ENCODE measurements at places on chromosomes 3 and 15.

DNA sequence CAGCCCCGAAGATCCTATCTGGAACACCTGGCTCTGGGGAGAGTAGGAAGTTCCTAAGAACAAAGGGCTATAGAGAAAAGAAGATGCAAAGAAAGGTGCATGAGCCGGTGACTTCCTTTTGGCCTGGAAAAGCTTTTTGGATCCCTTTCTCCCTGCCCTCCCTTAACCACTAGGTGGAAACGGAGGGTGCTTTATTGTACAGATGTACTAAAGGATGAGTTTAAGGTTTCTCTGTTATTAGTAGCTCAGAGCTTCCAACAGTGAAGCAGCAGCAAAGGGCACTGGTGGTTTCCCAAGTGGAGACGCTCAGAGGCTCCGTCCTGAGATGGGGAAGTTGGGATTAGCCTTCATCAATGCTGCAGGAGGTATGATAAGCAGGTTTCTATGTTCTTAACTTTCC lies 5.9 kb upstream of the ADGRG7 start:
- no peak for DNase-seq

- DNase-seq, result no peak
Measured at GRCh38 chr3:184058029-184058428, 5.2 kb downstream of the HTR3C start.

GRCh38 chr15:81911022-81911971 lies 134.5 kb downstream of the MEX3B start:
- no peak for DNase-seq

DNA sequence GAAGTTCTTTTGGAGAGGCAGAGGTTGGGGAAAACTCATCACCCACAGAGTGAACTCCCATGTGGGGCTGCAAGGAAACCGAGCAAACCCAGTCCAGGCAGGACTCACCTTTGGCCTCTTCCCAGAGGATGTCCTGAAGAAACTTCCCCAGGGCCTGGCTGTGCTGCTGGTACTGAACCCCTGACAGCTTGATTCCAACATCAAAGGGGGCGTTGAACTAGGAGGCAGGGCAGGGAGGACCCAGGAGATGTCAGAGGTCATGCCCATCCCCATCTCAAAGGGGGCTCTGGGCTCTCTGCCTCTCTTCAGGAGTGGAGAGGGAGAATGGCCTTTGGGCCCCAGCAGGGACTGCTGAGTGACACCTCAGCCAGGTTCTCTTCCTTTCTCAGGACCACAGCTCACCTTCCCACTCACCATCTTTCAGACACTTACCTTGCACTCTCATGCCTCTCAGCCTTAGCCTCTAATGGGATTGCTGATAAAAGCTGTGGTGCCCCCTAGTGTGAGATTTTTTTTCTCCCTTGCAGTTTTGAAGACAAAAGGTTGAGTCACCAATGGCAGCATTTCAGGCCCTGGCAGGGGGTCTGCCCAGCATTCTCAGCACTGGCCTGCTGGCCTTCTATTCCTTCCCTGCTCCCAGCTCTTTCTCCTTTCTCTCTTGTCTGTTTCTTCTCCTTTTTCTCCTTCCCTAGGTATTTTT lies 6.0 kb downstream of the GHRL start:
- no peak for DNase-seq

DNA sequence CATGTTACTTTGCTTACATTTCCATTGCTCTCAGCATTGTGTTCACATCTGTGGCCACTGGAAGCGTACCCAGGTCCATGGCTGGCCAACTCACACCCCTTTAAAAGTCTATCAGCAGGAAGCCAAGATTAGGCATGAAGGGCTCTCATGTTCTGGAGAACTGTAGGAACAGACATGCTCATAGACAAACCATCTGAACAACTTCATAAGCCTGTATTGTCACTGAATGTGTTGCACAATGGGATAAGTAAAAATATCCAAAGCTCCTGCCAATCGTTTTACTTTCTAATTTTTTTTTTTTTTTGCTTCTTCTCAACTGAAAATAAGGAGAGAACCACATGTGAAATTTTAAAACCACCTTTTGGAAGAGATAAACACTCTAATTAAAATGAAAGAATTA lies 6.4 kb downstream of the RPLP1 start:
- DNase-seq, result no peak

DNA sequence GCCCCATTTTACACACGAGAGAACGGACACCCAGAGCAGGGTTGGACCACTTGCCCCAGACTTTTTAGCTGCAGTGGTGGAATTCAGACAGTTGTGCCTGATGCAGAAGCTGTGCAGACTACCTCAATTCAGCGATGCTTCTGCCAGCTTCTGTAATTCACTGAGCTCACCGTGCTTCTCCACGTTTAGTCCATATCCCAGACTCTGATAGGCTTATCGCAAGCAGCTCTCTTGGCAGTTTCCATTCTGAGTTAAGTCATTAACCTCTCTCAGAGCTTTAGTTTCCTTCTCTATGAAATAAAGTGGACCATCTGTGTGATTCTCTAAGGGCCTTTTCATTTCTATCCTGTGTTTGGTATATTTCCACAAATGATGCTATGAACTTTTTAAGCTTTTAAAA lies 37.1 kb downstream of the ABHD17C start:
- DNase-seq, result no peak

- DNase-seq, result no peak
Measured at GRCh38 chr15:98174286-98174685, 213.8 kb downstream of the ARRDC4 start.

GRCh38 chr3:193865339-193865738 lies 270.6 kb upstream of the HES1 start:
- no peak for DNase-seq

DNA sequence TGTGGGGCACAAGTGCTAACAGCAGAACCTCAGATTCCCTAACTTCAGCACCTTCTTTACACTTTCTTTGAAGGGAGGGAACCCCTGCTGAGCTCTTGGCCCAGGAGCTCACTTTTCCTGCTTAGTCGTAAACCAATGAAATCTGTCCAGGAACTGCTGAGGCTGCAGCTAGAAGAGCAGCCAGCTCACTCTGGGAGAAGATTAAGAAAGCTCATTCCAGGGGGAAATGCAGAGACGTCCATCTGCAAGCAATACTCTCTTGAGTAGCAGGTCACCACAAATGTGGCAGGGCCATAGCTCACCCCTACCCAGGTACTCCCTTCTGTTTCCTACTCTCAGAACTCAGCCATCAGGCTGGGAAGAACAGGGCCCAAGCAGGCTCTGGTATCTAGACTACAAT lies 103.3 kb downstream of the WDR76 start:
- no peak for DNase-seq

GRCh38 chr3:66502245-66502874 lies 1.5 kb upstream of the LRIG1 start:
- no peak for DNase-seq

- DNase-seq, result no peak
Measured at GRCh38 chr15:93029836-93030429, 59.1 kb downstream of the RGMA start.

- peak; percentile 67 for DNase-seq
Measured at GRCh38 chr3:32391643-32392535, at the start of gene CMTM7. TSS of gene CMTM7 (plus strand) at chr3:32391853. CDS start at chr3:32391907, 54 bp downstream.

GRCh38 chr15:64502151-64502550 lies 41.8 kb downstream of the ZNF609 start:
- DNase-seq, result no peak

GRCh38 chr3:11609481-11609880 lies 34.2 kb downstream of the VGLL4 start:
- DNase-seq, result no peak

- no peak for DNase-seq
Measured at GRCh38 chr3:186374376-186374775, 12.3 kb upstream of the DGKG start.

DNA sequence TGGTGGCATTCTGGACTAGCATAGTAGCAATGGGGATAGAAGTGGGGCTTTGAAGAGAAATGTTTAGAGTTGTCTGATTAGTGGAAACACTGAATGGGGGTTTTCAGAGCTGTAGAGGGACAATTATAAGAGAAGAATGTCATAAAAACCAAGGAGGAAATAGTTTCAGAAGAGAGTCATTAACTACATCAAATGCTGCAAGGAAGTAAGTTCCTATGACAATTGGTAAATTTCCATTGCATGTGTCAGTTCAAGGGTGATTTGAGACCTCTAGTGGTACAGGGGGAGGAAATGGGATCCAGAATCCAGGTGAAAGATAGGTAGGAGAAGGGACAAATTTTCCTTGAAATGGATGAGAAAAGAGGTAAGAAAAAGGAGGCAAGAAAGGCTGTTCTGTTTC lies 68.3 kb upstream of the TBC1D5 start:
- DNase-seq, result no peak

- DNase-seq, result no peak
Measured at GRCh38 chr3:171258316-171258715, 201.9 kb downstream of the TNIK start.

DNA sequence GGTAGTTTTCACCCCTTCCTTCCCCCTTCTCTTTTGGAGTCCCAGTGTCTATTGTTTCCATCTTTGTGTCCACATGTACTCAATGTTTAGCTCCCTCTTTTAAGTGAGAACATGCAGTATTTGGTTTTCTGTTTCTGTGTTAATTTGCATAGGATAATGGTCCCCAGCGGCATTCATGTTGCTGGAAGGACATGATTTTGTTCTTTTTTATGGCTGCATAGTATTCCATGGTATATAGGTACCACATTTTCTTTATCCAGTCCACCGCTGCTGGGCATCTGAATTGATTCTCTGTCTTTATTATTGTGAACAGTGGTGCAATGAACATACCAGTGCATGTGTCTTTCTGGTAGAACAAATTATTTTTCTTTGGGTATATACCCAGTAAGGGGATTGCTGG lies 7.7 kb upstream of the HDGFL3 start:
- no peak for DNase-seq

GRCh38 chr15:100942656-100943425 lies 23.7 kb downstream of the LRRK1 start:
- no peak for DNase-seq

- DNase-seq, result no peak
Measured at GRCh38 chr3:134693804-134694203, 43.0 kb upstream of the KY start.

- no peak for DNase-seq
Measured at GRCh38 chr3:129628169-129628522, 21.7 kb upstream of the PLXND1 start.

DNA sequence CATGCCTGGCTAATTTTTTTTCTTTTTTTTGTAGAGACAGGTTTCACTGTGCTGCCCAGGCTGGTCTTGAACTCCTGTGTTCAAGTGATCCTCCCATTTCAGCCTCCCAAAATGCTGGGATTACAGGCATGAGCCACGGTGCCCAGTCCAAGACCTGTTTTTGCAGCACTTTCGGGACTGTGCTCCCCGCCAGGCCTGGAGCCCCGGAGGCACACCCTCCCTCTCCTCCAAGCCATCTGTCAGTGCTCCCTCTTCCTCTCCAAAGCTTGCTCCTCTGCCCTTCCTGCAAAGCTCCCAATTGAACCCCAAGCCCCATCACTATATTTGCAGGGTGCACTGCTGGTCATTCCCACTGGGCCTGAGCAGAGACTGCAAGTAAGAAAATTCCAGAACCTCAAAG lies 98.1 kb downstream of the CORO2B start:
- no peak for DNase-seq

GRCh38 chr3:44721231-44722102 lies 8.0 kb upstream of the ZNF501 start:
- no peak for DNase-seq

DNA sequence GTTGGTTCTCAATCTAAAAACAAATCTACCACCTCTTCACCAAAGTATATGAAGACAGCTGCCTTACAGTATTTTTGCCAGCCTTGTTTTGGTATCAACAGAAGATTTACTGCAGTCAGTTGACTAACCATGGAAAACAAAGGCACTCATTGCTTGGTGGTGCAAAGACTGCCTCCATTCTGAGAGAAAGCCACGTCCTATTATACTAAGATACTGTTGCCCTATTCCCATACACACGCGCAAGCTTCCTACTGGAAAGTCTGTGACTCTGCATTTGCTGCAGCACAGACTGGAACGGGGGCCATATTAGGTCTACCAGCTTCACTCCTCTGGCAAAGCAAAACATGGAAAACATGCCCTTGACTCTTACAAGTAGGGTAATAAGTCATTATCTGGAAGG lies 18.0 kb downstream of the MTMR10 start:
- DNase-seq, result no peak

DNA sequence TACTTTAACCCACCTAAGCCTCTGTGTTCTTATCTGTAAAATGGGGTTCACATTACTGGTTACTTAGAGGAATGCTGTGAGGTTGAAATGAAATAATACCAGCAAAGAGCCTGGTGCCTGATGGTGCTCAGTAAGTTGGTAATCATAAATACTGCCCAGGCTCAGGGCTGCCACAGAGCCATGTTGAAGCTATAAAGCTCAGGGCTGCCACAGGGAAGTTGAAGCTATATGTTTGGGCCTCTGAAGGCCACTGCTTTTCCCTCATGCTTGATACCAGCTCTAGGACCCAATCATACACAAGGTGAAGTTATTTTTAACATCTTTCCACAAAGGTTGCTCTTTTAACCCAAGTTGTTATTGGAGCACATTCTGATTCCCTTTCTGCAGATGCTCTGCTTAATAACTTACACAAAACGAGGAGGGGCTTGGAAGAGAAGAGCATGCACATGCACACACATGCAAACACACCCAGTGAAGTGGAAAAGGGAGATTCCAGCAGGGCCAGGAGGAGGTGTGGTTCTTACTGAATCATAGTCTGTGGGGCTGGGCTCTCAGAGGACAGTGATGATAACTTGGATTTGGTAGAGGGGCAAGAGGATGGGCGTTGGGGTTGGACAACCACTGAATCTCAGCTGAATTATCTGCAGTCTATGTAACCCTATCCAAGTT lies 17.4 kb downstream of the PARP14 start:
- DNase-seq, result peak; percentile 73

DNA sequence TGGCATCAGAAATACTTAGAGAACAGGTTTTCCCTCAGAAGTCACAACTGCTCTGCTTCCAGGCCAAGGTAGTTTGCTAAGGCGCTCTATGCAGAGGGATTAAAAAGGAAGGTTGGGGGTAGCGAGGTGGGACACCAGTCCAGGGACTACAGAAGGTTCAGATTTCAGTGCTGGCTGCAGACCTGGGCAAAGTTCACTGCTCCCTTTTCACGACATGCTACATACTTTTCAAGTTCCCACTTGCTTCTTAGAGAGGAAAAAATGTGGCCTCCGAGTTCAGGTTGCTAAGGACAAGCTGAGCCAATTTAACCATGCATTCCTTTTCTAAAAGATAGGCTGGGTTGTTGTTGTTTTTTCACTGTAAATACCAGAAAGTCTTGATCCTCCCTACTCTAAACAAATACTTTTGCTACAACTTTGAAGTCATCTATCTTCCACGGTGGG lies 158.6 kb upstream of the NR2F2 start:
- no peak for DNase-seq

Measured in CD4-positive, alpha-beta T cell treated with Interleukin-15 for 1 hour (primary cell).